ENCODE measurements at places on chromosomes 3 and 15.

- no peak for DNase-seq
Measured at GRCh38 chr3:40237889-40238571, 71.5 kb upstream of the EIF1B start.

DNA sequence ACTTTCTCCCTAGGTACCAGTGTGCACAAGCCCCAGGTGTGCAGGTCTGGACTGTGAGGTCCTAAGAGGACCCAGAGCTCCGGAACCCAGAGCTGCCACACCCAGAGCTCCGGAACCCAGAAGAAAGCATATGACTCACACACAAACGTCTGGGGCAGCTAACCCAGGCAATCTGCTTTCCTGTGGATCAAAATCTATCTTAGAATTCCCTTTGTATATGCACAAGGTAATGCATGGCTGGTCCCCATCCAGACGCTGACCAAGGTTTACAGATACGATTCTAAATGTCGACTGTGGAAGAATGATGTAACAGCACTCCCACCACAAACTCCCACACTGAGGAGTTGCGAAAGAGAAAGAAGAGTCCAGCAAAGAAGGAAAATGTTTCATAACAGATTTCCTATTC lies 15.7 kb downstream of the KCNMB2 start:
- no peak for DNase-seq

DNA sequence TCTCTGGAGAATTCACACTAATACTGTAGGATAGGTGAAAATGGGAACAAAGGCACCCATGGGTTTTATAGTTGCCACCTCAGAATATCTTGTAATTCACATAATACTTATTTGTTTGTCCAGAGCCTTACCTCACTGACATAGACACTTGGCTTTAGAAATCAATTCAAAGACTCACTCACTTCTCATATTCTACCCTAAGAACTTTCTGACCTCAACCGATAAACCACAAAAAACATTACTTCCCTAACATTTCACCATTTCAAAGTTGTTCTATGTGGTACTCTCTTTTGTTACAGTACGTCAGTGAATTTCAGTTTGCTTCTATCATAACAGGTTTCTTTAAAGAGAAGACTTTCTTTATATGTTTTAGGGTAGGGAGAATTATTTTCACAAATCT lies 359.3 kb downstream of the IGSF11 start:
- no peak for DNase-seq

DNA sequence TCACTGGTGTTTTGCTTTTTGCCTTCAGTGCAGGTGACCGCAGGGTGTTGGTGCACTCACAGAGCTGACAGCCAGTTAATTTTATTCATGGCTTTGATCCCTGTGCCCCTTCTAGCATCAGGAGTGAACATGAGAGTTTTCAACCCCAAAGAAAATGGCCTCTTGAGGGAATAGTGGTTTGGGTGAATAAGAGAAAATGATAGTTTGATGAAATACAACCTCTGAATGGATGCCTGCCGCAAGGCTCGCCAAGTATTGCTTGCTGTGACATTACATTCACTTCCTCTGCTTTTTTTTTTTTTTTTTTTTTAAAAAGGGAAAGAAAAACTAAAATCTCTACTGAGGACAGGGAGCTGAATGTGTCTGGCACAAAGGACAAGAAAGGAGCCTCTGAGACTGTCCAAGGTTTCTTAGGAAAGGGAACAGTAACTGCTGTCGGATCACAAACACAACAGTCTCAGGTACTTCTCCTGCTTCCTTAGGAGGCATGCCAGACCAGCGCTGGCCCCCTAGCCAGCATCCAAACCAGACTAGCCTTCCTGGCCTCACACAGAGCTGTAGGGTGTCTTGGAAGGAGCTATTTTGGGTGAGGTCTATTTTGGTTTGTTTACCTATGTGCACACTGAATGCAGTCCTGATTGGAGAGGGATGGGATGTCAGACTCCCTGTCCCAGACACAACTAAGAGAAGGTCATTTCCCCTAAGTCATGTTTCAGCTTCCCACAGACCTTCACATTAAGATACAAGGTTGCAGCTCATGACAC lies 29.0 kb downstream of the CCDC80 start:
- no peak for DNase-seq

- DNase-seq: no peak
Measured at GRCh38 chr3:149954812-149955211, 15.9 kb downstream of the PFN2 start.

DNA sequence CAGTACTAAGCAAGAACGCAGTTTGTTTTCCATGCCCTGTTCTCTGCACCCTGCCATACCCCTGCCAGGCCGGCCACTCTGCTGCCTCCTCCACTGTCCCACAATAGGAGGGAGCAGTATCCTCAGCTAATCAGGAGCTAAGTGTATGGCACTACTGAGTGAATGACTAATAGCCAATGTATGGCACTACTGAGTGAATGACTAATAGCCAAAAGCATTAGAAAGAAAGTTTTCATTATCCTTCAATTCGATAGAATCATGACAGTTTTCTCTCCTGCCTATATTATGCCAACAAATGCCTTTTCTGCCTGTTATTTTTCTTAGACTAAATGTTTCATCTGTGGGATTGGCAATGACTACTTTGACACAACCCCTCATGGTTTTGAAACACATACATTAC lies 107.5 kb upstream of the CHRM5 start:
- no peak for DNase-seq

DNA sequence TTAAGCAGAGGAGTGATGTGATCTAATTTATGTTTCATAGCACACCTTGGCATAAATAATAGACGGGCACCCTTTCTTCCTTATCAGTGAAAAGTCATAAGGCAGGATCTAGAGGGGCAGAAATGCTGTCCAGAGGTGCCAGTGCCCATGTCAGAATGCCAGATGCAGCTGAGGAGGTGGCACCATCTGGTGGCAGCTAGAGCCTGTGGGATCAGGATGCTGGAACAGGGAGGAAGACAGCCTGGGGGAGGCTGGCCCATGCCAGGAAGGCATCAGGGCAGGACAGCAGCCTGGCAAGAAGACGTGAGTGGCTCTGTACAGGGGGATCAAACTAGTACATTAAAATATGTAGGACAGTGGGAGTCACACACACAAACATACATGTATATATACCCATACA lies 16.5 kb downstream of the MYH15 start:
- no peak for DNase-seq

DNA sequence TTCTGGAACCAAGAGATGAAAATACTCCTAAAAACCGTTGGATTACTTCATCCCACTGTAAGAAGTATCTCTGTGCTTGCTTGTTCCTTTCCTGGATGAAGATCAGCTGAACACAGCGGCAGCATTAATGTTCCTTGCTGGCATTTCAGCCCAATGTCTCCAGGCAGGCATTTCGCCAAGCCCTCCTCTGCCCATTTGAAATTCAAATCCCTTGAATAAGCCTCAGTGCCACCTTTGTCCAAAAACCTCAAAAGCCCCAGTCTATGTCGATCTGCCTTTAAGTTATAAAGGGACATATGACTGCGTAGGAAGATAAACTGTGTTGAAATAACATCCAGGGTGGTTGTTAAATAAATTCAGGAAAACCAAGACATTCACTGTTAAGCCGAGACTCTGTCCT lies 156.8 kb upstream of the PDZRN3 start:
- DNase-seq: no peak
